Stimulated activated CD4-positive, alpha-beta T cell treated with anti-CD3 and anti-CD28 coated beads, Interleukin-2, amount 100 ng/mL, for 24 hours (primary cell): ENCODE measurements at places on chromosomes 11 and 22.

DNA sequence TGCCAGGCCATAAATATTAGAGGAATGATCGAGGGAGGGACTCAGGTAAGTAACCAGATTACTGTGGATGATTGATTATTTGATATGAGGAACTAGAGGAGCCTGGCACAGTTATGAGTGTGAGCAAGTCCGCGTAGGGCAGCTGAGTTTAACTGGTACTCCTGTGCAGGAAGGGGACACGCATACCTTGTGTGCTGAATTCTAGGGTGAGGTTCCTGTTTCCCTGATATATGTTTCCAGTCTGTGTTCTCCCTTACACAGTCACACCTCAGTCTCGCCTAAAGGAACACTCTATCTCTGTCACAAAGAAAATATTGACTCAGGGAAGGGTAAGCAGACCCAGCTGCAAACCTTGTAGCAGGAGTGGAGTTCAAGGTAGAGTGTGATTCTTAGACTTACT, 17.4 kb downstream of the SGSM3 start:
- no peak for DNase-seq

DNA sequence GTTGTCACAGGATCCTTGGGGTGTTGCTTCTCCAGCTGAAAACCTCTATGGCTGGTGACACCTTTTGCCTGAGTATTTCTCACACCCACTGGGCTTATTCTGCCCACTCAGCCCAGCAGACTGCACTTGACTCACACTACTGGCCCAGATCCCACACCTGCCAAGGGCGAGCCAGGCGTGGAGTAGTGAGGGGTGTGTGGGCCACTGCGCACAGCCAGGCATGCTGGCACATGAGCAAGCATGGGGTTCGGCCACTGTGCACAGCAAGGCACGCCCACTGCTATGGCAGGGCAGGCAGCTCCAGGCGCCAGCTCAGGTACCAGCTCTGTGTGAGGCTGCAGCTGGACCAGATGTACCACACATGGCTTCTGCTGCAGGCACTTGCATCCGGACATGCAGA, 116.5 kb upstream of the MTNR1B start:
- no peak for DNase-seq

DNA sequence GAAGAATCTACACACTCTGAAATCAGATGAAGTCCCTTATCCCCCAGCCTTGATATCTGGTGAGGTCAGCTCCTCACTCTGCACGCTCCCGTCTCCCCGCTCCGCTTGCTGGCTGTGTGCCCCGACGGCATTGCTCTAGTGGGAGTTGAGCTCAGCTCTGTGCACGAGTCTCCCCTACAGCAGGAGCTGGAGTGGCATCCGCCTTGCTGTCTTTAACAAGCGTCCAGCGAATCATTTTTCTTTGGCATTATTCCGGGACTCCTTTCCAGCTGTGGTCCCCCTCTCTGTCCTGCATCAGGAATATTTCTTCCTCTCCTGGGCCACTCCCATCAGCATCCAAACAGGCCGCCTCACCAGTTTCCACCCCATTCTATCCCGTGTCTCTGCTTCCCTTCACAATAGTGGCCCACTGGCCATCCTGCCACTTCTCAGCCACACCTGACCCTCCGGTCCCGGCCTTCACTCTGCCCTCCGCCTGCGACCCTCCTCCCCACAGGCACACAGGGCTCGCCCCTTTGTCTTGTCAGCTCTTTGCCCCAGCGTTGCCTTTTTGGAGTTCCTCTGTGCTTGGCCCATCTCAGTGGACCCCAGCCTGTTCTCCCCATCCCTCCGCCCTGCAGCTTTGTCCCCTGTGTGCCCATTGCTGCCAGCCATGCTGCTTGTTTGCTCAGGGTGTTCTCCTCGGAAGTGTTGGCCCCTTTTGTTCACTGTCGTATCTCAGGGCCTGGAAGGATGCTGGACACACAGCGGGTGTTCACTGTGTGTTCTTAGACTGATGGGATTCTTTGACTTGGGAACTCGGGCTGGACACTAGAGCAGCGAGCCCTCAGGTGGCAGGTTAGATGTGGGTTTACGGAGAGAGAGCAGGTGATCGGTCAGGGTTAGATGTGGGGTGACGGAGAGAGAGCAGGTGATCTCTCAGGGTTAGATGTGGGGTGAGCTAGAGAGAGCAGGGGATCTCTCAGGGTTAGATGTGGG, 441.8 kb downstream of the TBC1D22A start:
- DNase-seq = no peak

GRCh38 chr11:118396097-118396501, 5.3 kb upstream of the ATP5MG start:
- DNase-seq = no peak

DNA sequence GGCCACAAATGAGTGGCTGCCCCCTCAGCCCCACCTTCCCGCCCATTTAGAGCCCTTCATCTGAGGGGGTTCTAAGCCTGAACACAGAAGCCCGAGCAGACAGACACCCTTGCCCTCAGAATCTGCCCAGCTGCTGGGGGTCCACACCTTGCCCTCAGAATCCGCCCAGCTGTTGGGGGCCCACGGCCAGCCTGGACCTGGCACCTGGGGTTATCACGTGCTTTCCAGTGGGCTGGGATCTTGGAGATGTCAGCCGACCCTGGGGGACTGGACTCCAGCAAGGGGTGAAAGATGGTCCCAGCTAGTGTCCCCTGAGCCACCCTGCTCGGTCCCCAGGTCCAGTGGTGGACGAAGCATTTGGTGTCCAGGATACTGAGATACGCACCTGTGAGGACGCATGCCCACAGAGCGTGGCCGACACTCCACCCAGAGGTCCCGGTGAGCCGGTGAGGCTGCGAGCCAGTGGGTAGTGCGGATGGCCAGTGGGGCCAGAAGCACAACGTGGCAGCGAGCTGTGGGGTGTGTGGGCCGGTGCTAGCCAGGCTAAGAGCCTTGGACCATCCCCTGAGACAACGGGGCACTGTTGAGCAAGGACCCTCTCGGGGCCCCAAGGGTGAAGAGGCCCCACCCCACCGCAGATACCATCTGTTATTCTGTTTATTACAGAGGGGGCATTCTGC, 3.1 kb upstream of the CTSD start:
- DNase-seq = no peak

DNA sequence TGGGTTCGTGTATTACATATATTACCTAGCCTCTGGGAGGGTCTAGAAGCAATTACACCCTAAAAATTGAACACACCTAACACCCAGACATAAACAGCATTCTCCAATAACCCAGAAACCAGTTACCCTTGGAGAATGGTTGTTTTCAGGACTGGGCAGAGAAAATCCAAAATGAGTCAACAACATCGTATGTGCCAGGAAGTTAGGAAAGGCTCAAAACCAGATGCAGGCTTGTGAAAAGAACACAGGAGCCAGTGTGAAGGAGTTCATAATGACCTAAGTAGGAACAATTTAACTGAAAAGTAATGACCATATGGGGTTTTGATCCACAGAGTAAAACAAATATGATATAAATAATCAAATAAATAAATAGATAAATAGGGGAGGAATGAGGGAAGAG, 5.1 kb upstream of the CLPB start:
- DNase-seq = no peak

DNA sequence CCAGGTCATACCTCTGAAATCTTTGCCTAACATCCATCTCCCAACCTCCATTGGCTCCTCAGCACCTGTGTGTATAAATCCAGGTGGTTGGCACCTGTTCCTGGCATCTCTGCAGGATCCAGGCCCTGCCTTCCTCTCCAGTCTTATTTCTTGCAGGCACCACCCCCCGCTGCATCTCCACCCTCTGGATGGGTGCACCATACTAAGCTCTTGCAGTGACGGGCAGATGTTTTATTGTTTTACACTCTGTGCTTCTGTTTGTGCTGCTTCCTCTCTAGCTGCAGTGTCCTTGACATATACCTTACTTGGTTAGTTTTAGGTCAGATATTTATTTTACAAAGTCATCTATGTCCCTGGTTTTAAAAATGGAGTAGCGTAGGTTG, 102.6 kb downstream of the TBC1D22A start:
- DNase-seq = no peak

DNA sequence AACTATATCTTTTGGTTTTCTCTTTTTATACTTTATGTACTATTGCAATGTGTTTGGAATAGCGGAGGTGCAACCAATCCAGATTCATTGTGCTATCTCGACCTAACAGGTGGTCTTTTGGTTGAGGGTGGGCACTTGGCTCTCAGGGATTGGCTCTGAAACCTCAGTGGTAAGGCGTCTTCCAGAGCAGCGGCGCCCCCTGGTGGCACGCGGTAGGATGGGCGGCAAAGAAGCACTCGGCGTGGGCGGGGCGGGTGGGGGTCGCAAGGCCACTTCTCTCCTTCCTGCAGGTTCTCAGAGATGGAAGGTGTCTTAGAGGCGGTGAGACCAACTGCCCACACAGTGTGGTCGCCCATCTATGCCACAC, 19.2 kb upstream of the PLET1 start:
- peak; percentile 83 for DNase-seq

- no peak for DNase-seq
These were observed 56.6 kb downstream of the BID start for GRCh38 chr22:17717708-17718107.

- DNase-seq = peak; percentile 17
These were observed 4.8 kb upstream of the CHRM1 start for GRCh38 chr11:62925745-62926679.

DNA sequence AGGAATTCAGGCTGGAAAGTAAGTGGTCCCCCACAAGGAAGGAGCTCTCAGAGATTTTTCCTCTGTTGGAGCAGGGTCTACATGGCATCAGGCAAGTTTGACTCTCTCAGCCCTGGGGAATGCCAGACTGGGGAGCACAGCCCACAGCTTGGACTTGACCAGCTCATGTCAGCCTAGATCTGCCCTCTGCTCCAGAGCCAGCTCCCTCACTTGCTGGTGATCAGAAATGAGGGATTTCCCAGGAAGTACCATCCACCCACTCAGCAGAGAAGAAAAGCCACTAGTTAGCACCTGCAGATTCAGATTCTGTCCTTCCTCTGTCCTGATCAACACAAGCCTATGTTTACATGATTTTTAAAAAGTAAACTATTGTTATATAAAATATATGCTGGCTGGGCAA, 13.0 kb downstream of the TALDO1 start:
- DNase-seq = no peak

DNA sequence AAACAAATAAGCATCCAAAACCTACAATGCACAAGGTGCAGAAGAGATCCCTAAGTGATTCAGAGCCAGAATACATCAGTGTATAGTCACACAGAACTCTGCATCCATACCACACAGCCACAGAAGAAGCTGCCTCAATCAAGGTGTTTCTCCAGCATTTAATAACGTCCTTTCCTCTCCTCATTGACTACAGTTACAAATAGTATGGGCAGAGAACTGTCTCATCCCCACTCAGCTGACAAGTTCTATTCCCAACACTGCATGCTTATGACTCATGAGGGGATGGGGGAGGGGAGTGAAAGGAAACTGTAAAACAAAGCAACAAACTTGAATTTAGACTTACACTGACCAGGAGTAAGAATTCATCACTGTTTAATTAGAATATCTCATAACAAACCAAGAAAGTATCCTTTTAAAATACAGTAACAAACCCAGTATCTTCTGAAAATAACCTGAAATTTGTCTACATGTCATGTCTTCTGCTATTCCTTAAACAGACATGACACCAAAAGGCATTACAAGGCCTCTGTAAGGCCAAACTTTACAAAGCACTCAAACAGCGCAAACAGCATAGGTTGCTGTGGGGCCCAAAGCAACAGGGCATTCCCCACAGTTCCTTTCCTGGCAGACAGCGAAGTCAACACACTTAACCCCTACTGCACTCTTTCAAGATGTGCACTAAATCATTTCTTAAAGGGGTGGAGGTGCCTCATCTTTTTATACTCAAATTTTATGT, 29.3 kb downstream of the CELF1 start:
- peak; percentile 15 for DNase-seq

GRCh38 chr11:103803062-103803461, 233.4 kb upstream of the DDI1 start:
- no peak for DNase-seq

- DNase-seq = no peak
These were observed 11.5 kb upstream of the GLYAT start for GRCh38 chr11:58742981-58743880.

DNA sequence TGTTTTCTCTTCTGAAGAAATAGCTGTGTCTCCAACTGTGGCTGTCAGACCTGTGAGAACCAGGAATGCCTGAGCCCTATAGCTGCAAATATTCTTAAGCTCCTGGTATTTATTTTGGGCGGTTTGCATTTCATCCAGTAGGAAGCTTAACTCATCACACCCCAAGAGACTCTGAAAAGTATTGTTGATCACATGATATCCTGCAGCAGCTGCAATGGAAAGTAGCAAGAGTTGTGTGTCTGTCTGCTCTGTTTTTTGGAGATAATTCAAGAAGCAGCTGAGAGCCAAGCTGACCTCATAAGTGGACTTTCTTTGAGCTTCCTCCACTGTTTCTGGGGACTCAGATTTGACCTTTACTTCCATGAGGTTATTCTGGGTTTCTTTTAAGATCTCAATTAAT, 36.4 kb upstream of the MRPL17 start:
- no peak for DNase-seq

DNA sequence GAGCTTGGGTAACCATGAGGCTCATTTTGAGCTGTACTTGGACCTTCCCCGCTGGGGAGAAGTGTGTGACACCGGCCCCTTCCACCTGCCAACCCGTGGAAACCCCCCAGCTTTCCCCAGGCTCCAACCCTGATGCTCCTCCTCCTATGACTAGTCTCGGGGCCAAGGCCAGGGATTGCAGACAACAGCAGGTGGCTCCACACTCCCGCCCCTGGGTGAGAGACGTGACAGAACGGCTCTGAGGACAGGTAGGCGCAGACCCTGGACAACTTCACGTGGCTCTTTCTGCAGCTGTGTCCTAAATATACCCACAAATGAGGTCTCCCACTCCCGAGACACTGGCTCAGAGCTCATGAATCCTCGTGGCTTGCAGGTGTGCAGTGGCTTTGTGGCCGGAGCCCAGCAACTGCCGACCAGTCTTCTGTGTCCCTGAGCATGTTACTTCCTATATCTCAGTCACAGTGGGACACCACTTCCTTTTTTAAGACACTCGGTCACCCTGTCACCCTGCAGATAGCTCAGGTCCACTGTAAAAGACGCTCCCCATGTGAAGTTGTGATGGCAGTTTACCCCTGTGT, 55.2 kb downstream of the NECTIN1 start:
- peak; percentile 44 for DNase-seq

- no peak for DNase-seq
These were observed 18.2 kb downstream of the UBASH3B start for GRCh38 chr11:122673701-122674100.

GRCh38 chr11:67411785-67412152, 3.7 kb upstream of the CARNS1 start:
- no peak for DNase-seq

GRCh38 chr11:121451178-121451985, 732 bp upstream of the SORL1 start:
- DNase-seq = no peak

DNA sequence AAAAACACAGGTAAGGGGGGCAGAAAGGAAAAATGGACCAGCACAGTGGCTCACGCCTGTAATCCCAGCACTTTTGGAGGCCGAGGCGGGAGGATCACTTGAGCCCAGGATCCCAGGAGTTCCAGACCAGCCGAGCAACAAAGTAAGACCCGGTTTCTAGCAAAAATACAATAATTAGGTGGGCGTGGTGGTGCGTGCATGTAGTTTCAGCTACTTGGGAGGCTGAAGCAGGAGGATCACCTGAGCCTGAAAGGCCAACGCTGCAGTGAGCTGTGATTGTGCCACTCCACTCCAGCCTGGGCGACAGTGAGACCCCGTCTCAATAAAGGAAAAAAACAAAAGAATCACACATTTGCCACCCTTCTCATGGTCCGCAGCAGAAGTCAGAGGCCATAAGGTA, 519.4 kb downstream of the BRD1 start:
- no peak for DNase-seq

- DNase-seq = no peak
These were observed 41.0 kb upstream of the OLFML1 start for GRCh38 chr11:7444091-7444981.
